ENCODE measurements at places on chromosomes 4 and X.

DNA sequence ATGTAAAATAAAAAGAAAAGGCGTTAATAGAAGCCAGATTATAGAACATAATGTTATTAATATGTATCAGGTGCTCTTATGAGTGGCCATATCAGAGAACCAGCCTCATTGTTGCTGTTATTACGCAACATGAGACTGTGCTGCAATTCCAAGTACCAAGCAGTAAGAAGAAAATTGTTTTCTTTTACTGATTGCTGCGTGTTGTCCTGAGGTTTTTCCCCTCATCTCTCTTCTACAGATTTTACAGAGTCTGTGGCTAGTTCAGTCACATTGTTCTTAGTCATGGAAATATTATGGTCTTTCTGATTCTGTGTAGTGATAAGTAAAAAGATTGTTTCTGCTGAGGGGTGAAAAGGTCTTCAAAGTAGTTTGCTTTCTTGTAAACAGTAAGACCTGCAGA is 55.9 kb downstream of the NPNT start:
- no peak for DNase-seq

- DNase-seq, result no peak
These were observed 157.2 kb downstream of the CFAP299 start for GRCh38 chr4:80492761-80493160.

DNA sequence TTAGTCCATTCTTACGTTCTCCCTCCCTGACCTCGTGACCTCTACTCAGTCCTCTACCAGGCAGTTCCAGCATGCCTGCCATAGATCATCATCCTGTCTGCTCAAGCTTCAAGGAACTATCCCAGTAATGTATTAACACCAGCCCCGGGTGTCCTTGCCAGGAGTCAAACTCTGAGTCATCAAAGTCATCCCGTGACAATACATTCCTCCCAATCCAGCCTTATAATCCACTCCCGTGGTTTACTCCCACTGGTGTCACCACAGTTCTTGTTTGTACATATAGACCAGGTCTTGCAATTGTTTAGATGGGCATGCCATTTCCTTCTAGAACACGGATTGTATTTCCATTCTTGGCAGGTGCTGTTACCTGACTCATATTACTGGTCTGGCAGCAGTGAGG is 68.7 kb upstream of the TAB3 start:
- no peak for DNase-seq

DNA sequence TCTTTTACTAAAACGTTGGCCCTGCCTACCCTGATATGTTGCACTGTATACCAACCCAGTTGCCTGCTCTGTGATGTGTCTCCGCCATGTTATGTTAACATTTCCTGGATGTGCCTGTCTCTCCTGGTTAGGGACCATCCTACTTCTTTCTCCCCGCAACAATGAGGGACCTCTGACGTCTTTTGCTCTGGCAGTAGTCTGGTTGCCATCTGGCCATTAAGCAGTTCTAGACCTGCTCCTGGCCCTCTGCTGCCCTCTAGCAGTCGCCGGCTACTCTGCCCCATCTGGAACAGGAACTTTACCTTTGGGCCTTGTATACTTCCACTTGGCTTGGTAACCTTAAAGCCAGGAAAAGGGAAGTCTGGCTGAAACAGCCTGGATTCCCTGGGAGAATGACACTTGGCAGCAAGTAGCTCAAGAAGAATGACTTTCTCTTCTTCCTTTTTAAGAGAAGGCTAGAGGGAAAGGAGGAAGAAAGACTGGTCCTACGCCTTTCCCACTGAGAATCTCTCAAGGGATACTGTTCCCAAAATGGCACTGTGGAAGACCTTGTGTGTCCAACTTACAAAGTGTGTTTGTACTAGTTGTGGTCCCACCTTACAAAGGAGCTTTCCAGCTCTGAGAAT is 63.5 kb downstream of the GPC3 start:
- peak; percentile 2 for DNase-seq

- no peak for DNase-seq
These were observed 209.9 kb downstream of the SHROOM3 start for GRCh38 chr4:76644831-76645485.

GRCh38 chrX:10981506-10981905 is 129.6 kb upstream of the HCCS start:
- DNase-seq, result no peak

GRCh38 chrX:67545893-67546495 is 2.2 kb downstream of the AR start:
- DNase-seq, result no peak

DNA sequence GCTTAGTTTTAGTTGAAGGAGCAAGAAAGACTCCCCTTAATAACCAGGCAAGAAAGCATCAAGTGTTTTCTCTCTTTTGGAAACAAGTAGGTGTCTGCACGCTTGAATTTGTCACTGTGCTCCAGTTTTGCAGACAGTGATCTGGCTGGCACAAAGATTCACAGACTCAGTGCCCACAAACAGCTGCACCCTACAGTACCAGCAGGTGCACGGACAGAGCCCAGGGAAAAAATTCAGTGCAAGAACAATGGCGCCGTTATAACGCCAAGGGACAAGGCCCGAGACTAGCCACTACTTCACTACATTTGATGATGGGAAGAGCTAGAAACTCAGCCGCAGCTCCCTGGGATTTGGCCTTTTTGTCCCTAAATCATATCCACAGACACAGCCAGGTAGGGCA is 56.0 kb downstream of the ZNF827 start:
- no peak for DNase-seq

DNA sequence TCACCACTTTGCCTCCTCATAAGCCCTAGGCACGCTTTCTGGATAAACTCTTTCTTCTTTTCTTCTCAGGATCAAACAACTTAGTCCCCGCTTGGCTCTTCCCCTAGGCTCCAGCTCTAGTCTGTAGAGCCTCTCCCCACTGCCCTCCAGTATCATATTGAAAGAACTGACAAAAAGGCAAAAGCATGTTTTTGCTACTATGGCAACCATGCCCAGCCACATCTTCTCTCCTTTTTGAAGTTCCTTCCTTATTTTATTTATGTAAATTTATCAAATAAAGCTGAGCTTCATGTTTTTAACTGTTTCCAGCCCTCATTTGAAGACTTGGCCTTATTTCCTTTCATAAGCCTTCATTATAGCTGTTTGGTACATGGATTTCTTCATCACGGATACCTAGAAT is 86.0 kb upstream of the LIMCH1 start:
- no peak for DNase-seq

DNA sequence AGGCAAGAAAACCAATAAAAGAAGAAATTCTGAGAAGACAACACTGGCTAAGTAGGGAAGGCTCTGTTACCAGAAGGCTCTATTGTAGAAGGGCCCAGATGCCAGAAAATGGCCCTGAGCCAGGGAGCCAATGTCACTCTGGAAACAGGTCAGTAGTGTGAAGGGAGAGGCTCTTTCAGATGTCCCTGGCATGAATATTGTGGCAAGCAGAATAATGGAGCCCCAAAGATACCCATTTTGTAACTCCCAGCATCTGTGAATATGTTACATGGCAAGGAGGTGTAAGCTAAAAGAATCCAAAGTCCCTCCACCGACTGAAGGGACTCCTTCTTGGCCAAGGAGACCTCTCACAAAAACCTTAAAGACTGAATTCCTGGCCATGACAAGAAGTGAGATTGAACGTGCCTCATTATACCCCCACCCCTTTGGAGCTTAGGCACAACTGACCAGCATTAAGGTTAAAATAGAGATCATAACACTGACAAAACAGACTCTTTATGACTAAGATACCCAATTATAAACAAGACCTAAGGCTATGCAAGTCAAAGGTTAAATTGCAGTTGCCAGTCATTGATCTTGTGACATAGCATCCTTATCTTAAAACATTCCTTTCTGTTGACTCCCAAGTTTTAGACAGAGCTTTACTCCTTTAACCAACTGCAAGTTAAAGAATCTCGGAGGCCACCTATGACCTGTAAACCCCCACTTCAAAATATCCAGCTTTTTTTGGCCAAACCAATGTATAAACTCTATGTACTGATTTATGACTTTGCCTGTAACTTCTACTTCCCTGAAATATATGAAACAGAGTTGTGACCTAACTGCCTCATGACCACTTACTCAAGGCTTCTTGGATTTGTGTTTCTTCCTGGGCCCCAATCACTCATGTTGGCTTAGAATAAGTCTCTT is 42.2 kb upstream of the SMIM10 start:
- DNase-seq, result no peak

Measured in stimulated activated naive B cell treated with anti-CD40 and anti-IgM and Interleukin-4, amounts not matched to agents 10 μg/mL and 1 μg/mL and 100 μg/mL, for 72 hours (primary cell).